Activated CD8-positive, alpha-beta memory T cell treated with anti-CD3 and anti-CD28 coated beads for 36 hours (primary cell): ENCODE measurements at places on chromosomes 16 and 17. TPM values are rescaled to one million over a fixed set of nuclear protein-coding genes. Genes with fewer than 3 reads are reported as not detected.

KRTAP16-1 gene
- not detected for total RNA-seq

UBALD1 gene
- 21.0 TPM for total RNA-seq

HSD11B2 gene
- total RNA-seq: 1.3 TPM

ZNF75A gene
- total RNA-seq: 36.3 TPM

TNFRSF13B gene
- not detected for total RNA-seq

OR1F1 gene
- not detected for total RNA-seq

CANT1 gene
- 41.6 TPM for total RNA-seq

C16orf54 gene
- 22.9 TPM for total RNA-seq

KIF19 gene
- total RNA-seq: 0.25 TPM

PIPOX gene
- 1.8 TPM for total RNA-seq

P2RX5 gene
- 16.5 TPM for total RNA-seq

PRAC2 gene
- total RNA-seq: not detected
